ENCODE measurements at places on chromosomes 13 and 19. TPM values are rescaled to one million over a fixed set of nuclear protein-coding genes. Genes with fewer than 3 reads are reported as not detected.

- DNase-seq: no peak
Measured at GRCh38 chr13:45292176-45292575, 48.8 kb downstream of the TPT1 start.

DNA sequence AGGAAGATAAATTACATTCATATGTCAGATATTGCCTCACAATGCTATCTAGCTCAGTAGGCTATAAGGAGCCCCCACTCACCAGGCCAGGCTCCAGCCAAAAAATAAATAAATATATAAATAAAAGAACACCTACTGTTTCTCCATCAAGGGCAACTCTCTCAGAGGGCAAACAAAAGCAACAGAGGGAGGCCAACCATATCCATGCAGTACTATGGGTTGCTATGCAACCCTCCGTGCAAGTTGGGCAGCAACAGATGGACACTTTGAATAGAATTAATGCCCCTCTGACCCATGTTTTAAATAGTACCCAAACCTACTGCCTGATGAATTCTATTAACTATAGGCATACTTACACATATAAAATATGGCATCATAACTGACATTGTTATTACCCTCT lies 279.8 kb upstream of the EDNRB start:
- no peak for DNase-seq

GRCh38 chr19:10152100-10152499 lies 32.4 kb upstream of the EIF3G start:
- no peak for DNase-seq

GRCh38 chr13:113731192-113732175 lies 27.5 kb upstream of the TMEM255B start:
- DNase-seq: no peak

- no peak for DNase-seq
Measured at GRCh38 chr19:45049073-45049736, 10.4 kb downstream of the CLASRP start.

DNA sequence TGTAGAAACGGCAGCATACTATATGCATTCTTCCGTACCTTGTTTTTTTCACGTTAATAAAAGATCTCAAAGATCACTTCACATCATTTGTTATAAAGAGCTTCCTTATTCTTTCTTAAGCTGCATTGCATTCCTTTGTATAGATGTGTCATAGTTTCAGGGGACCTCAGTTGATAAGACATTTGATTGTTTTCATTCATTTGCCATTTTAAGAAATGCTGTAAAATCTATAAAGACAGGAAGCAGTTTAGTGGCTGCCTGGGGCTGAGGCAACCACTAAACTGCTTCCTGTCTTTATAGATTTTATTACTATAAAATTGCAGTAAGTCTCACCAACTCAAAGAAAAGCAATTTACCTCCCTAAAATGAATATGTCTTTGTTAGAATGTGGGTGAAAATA lies 59.4 kb downstream of the ZDHHC20 start:
- DNase-seq: peak; percentile 51

DNA sequence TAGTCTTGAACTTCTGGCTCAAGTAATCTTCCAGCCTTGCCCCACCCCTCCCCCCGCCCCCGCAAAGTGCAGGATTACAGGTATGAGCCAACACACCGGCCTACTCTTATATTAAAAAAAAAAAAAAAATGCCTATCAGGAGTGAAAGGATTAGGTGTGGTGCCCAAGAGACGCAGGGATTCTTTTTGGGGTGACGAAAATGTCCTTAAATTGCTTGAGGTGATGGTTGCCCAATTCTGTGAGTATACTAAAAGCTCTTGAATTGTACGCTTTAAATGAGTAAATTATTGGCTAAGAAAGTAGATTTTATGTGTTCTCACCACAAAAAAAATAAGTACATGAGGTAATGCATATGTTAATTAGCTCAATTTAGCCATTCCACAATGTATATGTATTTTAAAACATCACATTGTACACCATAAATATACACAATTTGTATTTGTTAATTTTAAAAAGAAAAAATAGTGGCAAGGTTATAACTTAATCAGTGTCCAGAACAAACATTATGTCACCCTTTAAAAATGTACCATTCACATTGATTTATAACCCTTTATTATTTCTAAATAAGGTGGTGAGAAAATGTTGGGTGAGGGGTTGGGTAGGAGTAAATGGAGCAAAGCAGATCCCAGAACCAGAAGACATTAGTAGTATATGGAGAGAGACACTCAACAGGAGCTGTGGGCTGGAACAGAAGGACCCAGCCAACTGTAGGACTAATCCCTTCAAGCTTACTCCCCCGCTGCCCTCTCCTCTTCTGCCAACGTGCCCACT lies 3.9 kb downstream of the IGSF23 start:
- DNase-seq: no peak

GRCh38 chr13:25249001-25249543 lies 38.2 kb downstream of the MTMR6 start:
- no peak for DNase-seq

DNA sequence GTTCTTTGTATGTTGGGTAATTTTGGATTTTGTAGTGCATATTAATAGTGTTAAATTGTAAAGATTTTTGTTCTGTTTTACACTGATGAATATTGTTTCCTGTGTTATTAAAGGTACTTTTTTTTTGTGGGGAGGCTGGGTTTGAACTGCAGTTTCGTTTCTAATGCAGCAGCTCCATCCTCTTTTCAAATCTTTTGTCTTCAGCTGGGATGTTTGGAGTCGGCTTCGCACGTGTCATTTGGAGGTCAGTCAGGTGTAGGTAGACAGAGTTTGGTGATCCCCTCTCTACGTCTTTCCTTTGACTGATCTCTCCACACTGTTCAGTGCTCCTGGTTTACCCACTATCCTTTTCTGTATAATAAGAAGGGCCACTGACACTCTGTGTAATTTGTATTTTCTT lies 30.3 kb downstream of the TDRD3 start:
- DNase-seq: peak; percentile 48

- DNase-seq: no peak
Measured at GRCh38 chr13:108483981-108484380, 145.4 kb upstream of the MYO16 start.

DNA sequence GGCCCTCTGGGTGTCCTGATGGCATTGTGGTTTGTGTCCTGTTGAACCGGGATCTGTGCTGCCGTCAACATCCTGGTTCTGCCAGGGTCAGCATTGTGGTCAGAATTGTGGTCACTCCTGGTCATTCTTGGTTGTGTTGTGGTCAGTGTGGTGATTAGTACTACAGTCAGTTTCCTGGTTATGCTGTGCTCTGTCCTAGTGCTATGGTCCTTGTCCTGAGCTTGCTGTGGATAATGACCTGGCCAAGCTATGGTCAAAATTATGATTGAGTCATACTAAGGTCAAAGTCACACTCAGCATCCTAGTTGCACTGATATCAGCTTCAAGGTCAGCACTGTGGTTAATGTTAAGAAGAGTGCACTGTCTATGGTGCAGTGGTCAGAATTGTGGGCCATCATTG lies 4.5 kb upstream of the OLFM2 start:
- DNase-seq: no peak

- no peak for DNase-seq
Measured at GRCh38 chr13:59492030-59492636, 671.6 kb downstream of the DIAPH3 start.

DNA sequence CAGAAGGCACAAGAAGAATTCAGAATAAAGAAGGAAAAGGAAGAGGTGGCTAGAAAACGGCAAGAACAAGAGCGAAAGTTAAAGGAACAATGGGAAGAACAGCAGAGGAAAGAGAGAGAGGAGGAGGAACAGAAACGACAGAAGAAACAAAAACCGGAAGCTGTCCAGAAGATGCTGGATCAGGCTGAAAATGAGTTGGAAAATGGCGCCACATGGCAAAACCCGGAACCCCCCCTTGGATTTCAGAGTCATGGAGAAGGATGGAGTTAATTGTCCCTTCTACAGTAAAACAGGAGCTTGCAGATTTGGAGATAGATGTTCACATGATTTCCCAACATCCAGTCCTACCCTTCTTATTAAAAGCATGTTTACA lies 6.7 kb downstream of the CD209 start:
- DNase-seq: no peak

Gene KLK10
- total RNA-seq: not detected

Gene VSTM2B
- total RNA-seq: not detected

Gene RGL3
- total RNA-seq: not detected

Gene KCNC3
- 1.3 TPM for total RNA-seq

Gene ACP7
- not detected for total RNA-seq

Gene LGALS14
- 0.37 TPM for total RNA-seq

Gene DLL3
- total RNA-seq: 0.26 TPM

Gene ZNF581
- 25.4 TPM for total RNA-seq

Gene HRC
- not detected for total RNA-seq

Gene PRR20E
- total RNA-seq: not detected

Gene LRRC8E
- not detected for total RNA-seq

Gene ONECUT3
- not detected for total RNA-seq

Measured in activated CD8-positive, alpha-beta memory T cell treated with anti-CD3 and anti-CD28 coated beads, Interleukin-2, amount 10 ng/mL, durations not matched to agents 7 days and 5 days (primary cell).